ENCODE measurements at places on chromosomes 11 and 22.

DNA sequence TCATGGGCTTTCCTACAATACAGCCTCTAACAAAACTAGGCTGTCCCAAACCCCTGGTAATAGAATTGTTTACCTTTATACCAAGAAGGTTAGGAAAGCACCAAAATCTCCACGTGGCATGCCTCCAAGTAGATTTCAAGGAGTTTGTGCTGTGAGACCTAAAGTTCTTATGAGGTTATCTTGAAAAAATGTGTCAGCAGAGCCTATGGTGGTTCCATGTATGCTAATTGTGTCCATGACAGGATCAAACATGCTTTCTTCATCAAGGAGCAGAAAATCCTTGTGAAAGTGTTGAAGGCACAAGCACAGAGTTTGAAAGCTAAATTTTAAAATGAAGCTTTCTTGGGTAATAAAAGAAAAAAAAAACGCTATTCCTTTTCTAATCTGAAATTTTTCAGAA is 36.2 kb downstream of the CCDC73 start:
- no peak for DNase-seq

DNA sequence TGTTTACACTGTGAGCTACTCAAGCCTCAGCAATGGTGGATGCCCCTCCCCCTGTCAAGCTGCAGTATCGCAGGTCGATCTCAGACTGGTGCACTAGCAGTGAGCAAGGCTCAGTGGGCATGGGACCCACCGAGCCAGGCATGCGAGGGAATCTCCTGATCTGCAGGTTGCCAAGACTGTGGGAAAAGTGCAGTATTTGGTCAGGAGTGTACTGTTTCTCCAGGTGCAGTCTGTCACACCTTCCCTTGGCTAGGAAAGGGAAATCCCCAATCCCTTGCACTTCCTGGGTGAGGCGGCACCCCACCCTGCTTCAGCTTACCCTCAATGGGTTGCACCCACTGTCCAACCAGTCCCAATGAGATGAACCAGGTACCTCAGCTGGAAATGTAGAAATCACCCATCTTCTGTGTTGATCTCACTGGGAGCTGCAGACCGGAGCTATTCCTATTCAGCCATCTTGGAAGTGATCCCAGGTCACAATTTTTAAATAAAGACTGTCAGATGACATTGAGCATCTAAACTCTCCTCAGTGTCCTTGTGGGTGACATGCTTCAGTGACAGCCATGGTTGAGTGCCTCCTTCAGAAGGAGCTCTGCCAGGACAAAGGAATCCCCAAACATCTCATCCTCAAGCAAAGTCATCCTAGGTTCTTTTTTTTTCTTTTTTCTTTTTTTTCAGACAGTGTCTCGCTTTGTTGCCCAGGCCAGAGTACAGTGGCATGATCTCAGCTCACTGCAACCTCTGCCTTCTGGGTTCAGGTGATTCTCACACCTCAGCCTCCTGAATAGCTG is 10.8 kb downstream of the SLC22A24 start:
- DNase-seq, result no peak

DNA sequence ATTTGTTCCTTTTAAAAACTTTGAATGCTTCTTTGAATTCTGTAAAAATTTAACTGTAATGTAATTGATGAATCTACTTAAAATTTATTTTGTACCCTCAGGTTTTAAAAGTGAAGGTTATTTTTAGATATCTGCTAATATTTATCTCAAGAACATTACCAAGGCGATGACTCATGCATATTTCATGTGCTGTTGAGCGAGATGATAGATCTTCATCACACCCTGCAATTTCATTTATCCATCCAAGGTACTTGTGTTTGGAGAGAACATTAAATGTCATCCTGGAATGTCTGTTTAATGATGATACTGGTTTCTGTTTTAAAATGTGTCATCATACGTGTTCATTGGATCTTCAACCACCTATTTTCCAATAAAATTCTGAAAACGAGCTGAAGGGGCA is 6.7 kb upstream of the OOSP4A start:
- DNase-seq, result no peak

GRCh38 chr11:47495856-47496217 is 46.9 kb upstream of the RAPSN start:
- no peak for DNase-seq

DNA sequence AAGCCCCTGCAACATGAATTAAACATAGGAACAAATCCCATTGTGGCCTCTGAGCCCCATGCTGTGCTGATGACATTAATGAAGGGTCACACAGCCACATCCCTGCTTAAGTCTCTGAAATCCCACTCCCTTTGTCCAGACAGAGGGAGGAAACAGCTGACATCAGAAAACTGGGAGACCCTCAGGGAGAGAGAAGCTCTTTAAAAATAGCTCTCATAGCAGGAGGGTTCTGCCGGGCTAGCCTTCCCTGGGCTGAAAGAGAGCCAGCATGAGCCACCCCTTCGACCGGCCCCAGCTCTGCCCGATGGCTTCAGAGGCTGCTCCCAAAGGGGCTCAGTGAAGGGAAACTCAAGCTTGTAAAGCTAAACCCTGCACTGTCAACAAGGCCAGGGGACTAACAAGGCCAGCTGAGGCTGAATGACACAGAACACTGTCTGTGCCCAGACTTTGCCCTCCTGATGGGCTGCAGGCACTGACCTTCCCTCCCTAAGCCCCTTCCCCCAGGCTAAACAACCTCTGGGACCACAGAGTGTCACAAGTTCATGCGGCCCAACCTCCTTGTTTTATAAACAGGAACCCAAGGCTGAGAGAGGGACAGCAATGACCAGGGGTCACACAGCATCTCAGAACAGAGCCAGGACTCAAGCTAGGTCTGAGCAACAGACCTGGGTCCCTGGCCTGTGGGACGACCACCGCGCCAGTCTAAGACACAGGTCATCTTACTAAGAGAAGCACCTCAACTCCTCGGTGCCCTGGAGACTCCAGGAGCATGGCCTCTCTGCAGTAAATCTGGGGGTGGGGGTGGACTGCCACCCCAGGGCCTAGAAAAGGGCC is 163.8 kb downstream of the CHST1 start:
- no peak for DNase-seq

DNA sequence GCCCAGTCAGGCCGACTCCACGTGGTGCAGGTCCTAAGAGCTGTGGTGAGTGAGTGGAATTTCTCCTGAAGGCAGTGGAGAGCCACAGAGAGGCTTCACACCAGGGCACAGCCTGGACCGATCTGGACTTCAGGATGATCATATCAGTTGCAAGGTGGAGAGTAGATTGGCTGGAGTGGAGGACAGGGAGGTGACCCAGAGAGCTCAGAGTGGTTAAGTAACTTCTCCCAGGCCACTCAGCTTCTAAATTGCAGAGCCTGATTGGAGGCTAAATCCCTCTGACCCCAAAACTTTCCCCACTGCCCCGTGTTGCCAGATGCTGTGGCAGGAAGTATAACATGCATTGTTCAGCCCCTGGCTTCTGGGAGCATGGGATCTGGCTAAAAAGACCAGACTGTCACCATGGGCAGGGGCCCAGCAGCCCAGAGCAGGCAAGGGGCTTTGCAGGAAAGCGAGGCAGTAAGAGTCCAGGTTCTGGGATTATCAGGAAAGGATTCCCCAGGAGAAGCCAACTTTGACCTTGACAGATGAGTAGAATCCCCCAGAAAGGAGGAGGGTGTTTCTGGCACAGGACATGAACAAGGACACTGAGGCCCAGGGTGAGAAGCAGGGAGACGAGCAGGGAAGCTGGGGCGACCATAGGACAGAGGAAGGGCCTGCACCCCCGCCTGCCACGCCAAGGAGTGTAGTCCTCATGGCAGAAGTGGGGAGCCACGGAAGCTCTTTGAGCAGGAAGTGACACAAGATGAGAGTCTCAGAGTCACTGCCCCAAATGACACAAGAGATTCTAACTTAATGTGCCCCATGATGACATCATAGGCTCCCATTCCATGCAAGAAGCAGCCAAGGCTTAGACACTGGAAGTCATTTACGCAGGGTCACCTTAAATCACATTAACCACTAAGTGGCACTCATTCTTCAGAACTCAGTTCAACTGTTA is 4.8 kb downstream of the SLC35C1 start:
- DNase-seq, result no peak

DNA sequence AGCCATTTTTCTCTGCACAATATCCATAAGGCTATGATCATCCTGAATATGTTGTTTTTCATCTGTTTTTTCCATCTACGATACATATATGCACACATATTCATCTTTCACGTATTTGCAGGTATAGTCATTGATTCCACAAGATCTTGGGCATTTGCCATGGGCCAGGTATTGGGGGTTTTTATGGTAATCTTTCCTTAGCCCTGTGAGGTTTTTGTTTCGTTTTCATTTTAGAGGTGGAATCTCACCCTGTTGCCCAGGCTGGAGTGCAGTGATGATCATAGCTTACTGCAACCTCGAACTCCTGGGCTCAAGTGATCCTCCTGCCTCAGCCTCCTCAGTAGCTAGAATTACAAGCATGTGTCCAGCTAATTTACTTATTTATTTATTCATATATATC is 20.0 kb downstream of the CD6 start:
- DNase-seq, result no peak

GRCh38 chr11:26949846-26950245 is 44.1 kb upstream of the FIBIN start:
- no peak for DNase-seq

DNA sequence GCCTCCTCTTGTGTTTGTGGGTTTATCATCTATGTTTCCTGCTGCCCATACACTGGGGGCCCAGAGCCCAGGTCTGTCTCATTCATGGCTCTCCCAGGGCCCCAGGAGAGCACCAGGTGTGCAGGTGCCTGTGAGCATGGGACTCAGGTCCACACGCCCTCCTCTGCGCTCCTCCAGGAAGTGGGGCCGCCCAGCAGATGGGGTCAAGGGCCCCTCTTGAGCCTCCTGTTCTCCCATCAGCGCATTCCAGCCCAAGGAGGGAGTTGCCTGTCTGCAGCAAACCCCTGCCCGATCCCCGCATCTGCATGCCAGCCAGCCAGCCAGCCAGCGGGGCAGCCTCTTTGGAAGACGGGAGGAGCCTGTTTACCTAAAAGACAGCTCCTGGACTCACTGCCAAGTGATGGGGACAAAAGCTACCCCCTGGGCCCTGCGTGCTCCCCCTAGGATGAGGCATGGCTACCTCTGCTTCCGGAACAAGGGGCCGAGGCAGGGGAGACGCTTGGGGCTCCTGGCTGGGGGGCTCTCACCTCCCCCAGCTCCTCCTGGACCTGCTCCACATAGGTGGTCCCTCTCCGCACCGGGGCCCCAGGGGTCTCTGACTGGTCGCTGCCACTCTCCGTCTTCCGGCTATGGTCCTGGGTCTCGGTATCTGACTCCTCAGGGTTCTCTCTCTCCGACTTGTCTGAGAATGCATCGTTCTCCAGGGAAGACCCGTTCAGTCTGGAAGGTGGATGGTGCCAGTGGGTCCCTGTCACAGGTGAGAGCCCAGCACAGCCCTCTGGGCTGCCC is 49.7 kb upstream of the CARS1 start:
- no peak for DNase-seq

- no peak for DNase-seq
Observed at GRCh38 chr11:71488681-71489270, 35.8 kb downstream of the NADSYN1 start.

GRCh38 chr11:117828611-117829368 is 4.2 kb upstream of the FXYD2 start:
- no peak for DNase-seq

- no peak for DNase-seq
Observed at GRCh38 chr11:46669711-46670139, 30.7 kb downstream of the ARHGAP1 start.

- DNase-seq, result no peak
Observed at GRCh38 chr11:72548463-72548862, 114.1 kb upstream of the CLPB start.

GRCh38 chr11:105393326-105393725 is 216.5 kb upstream of the GRIA4 start:
- DNase-seq, result no peak

DNA sequence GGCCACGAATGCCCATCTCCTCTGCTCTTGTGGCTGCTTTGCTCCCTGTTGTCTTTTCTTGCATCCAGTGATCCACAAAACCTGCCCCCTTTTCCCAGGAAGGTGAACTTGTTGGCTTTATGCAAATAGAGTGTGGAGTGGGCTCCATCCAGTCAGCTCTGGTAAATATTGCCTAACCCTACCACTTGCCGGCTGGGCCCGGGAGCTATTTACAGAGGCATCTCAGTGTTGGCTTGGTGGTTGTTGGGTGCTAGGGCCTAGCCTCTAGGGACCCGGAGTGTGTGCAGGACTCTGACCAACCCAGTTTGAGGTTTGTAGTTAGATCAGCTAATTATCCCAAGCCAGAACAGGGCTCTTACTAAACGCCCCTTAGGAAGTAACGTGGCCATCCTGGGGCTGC is 40.8 kb upstream of the TLCD5 start:
- DNase-seq, result no peak

- DNase-seq, result no peak
Observed at GRCh38 chr11:36121054-36121453, 168.2 kb downstream of the COMMD9 start.

DNA sequence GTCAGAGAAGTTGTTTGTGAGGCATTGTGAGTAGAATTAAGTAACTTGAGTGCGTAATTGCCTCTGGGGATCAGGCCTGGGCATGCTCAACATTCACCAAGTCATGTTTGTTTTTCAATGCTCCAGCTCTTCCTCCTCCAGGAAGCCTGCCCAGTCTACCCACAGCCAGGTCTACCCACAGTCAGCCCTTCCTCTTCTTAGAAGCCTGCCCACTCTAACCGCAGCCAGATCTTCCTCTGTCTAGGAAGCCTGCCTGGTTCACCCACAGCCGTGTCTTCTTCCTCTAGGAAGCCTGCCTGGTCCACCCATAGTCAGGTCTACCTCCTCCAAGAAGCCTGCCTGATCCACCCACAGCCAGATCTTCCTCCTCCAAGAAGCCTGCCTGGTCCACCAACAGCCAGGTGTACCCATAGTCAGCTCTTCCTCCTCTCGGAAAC is 25.0 kb downstream of the LRP5 start:
- DNase-seq, result no peak

GRCh38 chr11:4680341-4680740 is 17.3 kb downstream of the OR51E2 start:
- no peak for DNase-seq

- DNase-seq, result no peak
Observed at GRCh38 chr11:120270386-120270785, 30.4 kb downstream of the POU2F3 start.

All from amniotic stem cell (primary cell).